ENCODE measurements at places on chromosomes 4 and X.
A peak's percentile ranks its signal among the peaks of the same experiment; 100 is the strongest.

GRCh38 chr4:13856387-13856786 lies 228.9 kb upstream of the BOD1L1 start:
- no peak for DNase-seq

DNA sequence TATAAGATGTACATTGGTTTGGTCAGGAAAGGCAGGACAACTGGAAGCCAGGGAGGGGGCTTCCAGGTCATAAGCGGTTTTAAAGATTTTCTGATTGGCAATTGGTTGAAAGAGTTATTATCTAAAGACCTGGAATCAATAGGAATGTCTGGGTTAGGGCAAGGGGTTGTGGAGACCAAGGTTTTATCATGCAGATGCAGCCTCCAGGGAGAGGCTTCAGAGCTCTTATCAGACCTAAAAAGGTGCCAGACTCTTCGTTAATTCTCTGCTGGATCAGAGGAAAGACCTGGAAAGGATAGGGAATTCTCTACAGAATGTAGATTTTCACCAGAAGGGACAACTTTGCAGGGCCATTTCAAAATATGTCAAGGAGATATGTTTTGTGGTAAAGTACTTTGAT lies 62.8 kb downstream of the BEX3 start:
- DNase-seq: no peak

- no peak for DNase-seq
These were observed 41.9 kb downstream of the LEF1 start for GRCh38 chr4:108126806-108127205.

DNA sequence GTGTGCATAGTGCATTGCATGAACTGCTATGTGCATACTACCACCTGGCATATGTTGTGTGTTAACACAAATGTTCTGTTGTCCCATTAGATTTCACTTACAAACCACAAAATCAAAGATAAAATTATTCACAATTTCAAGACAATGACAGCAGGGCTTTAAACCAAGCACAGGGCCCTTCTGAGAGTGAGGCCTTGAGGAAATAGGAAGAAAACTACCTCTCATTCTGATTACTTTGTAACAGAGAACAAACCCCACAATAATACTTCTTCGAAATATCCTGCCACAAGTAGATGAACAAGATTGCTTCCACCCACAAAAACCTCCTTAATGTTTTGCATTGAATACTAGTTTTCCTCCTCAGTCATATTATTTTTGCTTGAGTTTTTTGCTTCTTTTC lies 85.5 kb upstream of the SPANXB1 start:
- DNase-seq: no peak

DNA sequence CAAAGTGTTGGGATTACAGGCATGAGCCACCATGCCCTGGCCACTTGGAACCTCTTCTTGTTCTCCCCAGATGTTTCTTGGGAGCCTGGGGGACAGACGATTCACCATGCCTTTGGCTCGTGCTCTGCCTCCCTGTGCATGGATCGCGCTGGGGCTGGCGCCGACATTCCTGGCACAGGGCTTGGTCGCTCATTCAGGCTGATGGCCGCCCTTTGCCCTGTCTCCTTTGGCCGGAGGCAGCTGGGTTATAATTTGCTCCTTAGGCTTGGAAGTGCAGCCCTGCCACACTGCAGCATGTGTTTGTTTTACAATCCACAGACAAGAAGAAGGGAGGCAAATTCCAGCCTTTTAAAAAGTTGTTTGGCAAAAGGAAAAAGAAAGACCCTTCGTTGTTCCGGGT lies 115.3 kb downstream of the AASDH start:
- DNase-seq: no peak

- DNase-seq: no peak
These were observed 56.5 kb downstream of the NSD2 start for GRCh38 chr4:1927675-1928074.

- DNase-seq: peak; percentile 24
These were observed 161.2 kb downstream of the EFNB1 start for GRCh38 chrX:68989865-68990606.

DNA sequence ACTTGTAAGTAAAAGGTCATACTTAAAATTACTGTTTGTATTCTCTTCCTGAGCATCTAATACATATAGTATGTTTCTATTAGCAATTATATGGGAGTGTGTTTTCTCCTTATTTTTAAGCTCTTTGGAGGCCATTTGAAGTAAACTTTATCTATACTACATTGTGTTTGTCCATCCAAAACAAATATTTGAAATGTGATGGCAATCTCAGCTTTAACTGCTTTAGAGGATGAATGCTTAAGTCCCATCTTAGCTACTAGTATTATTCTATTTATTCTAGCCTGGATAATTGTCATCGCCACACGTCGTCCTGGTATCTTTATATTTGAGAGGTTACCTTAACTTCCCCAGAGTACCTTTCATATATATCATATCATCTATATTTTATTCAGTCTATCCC lies 335.8 kb downstream of the NAF1 start:
- no peak for DNase-seq

DNA sequence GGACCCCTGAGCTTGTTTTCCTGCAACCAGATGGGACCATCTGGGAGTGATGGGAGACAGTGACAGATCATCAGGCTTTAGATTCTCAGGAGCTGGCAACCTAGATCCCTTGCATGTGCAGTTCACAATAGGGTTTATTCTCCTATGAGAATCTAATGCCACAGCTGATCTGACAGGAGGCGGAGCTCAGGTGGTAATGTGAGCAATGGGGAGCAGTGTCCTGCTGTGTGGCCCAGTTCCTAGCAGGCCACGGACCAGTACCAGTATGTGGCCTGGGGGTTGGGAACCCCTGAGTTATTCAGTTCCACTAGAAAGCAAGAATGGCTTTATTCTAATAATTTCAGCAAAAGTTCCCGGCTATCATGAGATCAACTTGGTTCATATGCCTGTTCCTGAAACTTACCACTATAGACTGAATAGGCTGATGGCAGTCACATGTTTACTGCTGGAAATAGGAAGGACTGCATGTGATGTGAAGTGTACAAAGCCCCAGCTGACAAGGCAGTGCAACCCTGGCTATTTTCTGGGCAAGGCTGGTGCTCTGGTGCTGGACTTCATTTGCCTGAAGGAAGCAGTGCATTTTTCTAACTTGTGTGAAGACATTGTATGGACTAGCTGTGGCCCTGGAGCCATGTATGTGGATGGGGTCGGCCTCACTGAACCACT lies 107.2 kb downstream of the SPRY1 start:
- DNase-seq: no peak

- DNase-seq: no peak
These were observed 30.4 kb downstream of the FGFR3 start for GRCh38 chr4:1823545-1823932.

DNA sequence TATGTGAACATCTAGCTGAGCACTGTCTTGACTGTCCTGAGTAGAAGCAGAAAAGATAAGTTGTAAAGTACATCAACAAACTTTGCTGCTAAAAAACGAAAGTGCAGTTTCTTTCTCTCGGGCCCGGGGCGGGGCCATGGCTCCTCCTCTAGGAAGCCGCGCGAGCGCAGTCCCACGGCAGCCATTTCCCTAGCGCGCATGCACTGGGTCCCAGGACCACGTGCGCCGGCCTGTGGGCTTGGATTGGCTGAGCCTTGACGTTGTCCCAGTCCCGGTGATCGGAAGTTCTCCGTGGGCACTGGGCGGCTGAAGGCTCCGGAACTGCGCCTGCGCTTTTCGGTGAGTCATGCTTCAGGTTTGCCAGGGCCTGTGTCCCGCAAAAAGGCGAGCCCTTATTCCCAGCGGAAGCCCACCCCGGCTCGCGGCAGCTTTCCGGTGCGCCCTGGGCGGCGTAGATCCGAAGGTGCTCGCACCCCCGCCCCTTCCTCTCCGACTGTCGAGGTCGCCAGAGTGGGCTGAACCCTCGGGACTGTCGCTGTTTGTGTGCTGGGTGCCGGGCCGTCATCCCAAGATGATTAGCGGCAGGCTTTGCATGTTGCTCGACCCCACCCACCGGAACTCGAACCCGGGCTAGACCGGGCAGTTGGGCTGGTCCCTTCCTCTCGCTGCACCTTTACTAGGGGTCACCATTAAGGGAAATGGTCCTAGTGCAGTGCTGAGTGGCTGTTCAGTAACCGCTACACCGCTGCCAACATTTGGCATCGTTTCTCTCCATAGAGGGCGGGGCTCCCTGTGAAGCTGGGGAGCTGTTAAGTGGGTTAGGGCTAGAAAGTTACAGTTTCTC lies at the start of gene TCEANC:
Gene TCEANC, plus strand, starts transcription at position 292 of the 844 bp plus-strand sequence. CDS start 9,368 bp downstream, outside the sequence.
- peak; percentile 98 for DNase-seq
